ENCODE measurements at places on chromosomes 11 and 22.

GRCh38 chr11:304061-304506 lies 3.5 kb upstream of the IFITM2 start:
- DNase-seq = no peak

DNA sequence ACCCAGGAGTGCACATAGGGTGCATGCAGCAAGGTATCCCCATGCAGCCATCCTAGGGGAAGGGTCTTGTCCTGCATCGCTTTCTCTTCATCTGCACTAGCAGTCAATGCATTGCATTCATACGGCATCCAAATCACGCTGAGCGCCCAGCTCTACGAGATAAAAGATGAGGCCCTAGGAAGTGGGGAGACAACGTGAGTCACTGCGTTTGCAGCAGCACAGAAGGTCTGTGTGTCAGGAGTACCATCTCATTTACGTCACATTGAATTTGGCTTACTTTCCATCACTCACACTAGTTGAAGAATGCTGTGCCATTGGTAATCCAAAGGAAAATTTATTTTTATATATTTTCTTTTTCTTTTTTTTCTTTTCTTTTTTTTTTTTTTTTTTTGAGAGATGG lies 2.5 kb upstream of the ST14 start:
- no peak for DNase-seq

- DNase-seq = no peak
Observed at GRCh38 chr11:64753380-64754123, 6.2 kb downstream of the PYGM start.

GRCh38 chr11:33692013-33692504 lies 8.6 kb downstream of the C11orf91 start:
- peak; percentile 95 for DNase-seq

- DNase-seq = no peak
Observed at GRCh38 chr11:23211221-23211620, 350.9 kb upstream of the CCDC179 start.

DNA sequence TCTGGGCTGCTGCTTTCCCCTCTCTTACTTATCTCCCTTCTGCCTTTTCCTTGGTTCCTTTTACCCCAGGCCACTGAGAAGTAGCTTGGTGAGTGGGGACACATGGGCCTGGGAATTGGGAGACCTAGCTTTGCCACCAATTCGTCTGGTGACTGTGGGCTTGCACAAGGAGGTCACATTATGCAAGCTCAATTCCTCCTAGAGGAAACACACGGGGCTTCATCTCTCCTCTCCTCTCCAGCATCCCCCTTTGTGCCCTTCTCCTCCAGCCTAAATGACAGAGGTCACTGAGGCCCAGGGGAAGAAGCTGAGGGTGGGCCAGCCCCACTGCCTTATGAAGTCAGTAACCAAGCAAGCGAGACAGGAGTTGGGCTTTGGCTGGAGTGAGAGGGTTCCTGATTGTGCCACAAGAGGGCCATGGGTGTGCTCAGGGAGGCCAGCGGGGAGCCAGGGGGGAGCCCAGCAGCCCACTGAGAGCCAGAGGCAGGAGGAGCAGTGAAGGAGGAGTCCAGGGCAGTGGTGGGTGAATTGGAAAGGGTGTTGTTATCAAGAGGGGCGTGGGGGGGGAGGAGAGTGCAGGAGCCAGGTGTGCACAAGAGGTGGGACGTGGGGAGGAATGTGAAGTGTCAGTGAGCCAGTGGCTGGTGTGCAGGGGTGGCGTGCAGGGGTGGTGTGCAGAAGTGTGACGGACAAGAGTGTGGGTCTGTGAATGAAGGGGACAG lies 2.0 kb downstream of the CLCF1 start:
- peak; percentile 67 for DNase-seq

DNA sequence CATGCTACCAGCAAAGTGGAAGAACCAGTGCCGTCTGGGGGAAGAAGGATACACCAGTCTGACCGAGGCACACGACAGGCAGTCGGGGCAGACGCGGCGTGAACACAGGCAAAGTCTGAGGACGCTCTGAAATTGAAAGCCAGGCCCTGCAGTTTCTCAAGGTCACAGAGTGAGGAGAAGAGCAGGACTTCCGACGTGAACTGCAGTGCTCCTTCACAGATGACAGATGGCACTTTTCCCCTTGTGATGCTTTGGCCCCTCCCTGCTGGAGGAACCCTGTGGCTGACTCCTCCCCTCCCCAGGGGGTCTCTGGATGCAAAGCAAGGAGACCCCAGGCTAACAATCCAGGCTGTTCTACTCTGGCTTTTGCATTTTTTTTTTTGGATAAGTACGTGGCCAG lies 19.6 kb upstream of the JAM3 start:
- DNase-seq = no peak

DNA sequence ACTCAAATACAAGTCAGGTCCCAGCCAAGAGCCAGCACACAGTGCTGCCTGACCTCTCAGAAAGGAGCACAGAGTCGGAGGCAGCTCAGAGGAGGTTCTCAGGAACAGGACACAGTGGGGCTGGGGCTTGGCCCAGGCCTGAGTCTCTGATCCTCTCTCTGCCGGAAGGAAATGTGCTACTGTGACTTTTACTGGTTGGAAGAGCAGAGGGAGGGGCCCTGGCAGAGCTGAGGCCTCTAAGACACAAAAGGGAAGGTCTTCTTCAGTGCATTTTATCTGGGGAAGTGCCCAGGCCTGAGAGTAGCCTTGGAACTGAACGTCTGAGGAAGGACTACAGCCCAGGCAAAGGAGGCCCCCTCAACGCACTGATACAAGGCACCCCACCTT lies 16.2 kb upstream of the CASTOR1 start:
- DNase-seq = no peak

DNA sequence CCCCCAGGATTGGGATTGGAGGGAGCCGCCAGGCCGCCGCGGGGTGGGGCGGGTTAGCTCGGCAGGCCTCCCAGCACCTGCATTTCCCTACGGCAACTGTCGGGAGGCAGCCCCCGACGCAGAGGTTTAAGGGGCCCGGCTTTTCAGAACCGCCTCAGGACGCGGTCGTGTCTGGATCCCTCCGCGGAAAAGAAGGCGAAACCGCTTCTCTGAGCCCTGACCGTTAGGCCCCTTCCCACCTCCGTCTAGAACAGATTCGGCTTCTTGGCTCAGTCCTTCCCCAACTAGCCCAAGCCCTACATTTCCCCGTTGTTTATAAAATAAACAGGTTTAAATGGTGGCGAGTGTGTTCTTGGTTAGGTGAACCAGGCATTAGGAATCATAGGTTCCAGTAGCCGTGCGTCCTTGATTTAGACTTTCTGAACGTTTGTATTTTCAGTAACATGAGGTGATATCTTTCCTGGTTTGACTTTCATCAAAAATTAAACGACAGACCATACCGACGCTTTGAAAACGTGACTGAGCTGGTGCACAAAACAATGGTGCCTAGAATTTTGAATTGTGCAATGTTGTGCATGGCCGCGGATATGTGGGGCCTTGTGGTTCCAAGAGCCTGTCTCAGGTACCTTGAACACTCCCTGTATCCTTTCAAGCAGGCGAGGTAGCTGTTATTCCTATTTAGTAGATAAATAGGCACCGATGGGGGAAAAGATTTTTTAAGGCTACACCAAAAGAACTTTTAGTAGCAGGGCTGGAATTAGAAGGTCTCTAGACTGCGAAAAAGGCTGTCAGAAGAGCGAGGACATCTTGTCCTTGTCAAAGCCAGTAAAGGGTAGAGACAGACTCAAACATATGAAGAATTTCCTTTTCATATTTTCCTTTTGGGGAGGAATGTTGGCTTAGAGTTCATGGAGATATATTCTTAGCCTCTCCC lies 1.2 kb upstream of the HSPA8 start:
- DNase-seq = peak; percentile 63

DNA sequence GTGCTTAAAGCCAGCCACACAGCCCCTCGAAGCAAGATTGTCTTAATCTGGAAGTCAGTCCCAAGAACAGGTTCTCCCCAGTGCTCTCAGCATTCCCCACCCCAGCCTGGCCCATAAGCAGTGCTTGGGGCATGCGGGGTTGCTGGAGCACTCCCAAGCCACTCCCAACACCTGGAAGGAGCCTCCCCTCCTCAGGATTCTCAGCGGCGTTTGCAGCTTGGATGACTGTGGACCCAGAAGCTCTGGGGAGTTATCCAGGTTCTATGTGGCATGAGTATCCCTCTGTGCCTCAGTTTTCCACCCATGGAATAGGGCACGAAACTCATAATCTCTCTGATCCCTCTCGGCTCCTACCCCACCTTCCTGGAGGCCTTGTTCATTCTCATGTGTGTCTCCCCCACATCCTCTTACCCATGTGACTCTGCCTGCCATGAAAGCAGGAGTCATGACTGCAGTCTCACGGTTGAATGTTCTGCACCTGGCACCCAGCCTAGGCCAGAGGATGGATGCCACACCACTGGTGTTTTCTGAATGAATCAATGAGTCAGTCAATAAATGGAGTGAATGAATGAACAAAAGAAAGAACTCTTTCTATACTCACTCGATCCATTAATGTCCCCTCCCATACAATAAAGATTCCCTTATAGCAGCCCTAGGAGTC lies 33.4 kb upstream of the WNT7B start:
- no peak for DNase-seq

DNA sequence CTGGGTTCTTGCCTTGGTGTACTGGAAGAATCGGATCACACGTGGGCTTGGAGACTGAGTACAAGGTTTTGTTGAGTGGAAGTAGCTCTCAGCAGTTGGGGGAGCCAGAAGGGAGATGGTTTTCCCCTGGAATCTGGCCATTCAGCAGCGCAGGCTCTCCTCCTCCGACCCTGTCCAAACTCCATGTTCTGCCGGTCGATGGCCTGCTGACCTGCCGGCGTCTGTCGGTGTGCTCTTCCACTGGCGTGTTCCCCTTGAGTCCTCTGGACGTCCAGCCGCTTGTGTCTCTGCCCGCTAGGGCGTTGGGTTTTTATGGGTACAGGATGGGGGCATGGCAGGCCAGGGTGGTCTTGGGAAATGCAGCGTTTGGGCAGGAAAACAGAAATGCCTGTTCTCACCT lies 38.5 kb upstream of the SLN start:
- no peak for DNase-seq

DNA sequence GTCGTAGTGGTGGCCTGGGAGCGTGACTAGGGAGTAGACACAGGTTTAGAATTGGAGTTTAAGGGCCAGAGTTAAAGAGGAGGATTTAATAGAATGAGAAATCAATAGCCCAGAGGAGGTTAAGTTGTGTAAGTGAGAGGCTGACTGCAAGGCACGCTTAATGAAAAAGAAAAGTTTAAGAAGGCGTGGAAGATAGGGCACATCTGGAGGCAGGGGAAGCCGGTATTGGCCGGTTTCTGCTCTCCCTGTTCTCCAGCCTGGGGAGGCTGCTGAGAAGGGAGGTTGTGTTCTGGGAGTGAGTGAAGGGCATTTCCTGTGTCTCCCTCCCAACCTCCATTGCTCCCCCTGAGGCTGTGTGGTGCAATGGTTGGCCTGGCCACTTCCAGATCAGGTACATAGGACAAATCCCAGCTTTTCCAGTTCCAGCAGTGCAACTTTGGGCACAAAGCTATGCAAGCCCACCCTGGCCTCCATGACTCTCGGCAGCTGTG lies 6.3 kb downstream of the GRIK4 start:
- no peak for DNase-seq

DNA sequence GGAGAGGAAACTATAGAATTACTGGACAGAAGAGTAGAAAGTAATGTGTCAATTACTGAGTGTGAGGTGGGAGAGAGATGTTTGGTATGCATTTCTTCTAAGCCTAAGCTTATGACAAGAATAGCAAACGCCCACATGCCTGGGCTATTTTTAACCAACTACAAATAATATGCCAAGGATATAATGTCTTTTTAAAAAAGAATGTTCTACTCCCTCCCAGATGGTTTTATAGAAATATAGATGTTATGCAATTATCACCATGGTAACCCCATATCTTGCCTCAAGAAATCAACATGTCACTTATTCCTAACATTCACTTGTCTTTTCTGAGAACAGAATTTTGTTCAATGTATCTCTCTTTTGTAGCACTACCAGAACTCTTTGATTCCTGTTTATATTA lies 996.7 kb upstream of the CHORDC1 start:
- peak; percentile 31 for DNase-seq

GRCh38 chr11:129590030-129590752 lies 214.5 kb downstream of the BARX2 start:
- DNase-seq = no peak

DNA sequence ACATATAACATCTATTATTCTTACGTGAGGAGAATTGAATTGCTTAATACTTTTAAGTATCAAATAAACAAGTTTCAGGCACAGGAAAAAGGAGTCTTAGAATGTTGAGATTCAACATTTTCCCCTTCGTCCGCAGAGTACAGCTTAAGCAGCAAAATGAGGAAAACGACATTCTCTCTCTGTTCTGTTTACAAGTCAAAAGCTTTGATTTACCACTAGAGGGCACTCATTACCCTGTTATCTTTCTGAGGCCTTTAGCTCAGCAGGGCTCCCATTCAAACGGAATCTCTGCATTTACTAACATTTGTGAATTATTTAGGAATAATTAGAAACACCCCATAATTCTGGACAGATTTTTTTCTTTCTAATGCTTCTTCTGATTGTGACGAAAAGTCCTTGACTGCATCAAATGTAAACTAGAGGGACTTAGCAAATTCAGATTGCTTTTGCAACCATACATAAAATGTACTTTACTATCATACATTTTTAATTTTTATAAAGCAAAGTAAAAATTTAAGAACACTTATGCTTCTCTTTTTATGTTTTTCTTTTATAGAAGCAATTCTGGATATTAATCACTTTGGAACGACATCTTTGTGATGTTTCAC lies 75.0 kb downstream of the JRKL start:
- DNase-seq = peak; percentile 86

DNA sequence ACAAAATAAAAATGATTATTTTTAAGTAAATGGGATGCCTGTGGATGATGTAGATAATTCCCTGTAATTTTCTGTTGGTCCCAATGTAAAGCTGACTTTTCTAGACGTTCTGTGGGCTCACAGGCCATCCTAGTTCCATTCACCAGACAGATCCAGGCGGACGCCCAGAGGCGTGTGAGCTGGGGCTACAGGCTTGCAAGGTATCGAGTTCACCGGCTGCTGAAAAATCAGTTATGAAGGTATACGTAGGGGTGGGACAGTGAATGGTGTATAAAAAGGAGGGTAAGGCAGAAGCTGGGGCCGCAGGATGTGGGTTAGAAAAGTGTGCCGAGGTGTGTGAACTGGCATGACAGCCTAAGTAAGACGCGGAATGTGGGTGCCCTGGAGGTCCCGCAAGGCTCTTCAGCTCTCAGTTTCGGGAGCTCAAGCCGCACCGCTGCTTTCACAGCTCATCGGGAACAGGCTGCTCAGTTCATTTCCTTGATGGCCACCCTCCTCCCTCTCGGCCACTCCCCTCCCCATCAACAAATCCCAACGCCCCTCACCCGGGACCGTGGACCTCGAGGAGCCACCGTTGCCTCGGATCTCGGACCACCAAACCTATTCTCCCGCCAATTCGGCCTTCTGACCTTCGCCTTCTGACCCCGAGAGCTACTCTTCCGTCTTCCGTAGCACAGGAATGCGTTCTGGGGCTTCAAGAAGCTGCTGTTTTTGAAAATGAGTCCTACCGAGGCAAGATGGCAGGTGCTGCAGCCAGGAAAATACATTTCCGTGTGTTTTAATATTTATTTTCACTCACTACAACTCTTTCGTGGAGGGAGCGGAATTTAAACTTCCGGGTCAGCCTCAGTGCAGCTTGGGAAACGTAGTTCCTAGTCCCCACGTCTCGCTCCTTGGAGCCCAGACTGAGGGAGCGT lies at the start of gene XNDC1N:
Gene XNDC1N (minus strand): TSS at position 775 of the 917 bp plus-strand sequence. CDS start 5,241 bp downstream, outside the sequence.
- DNase-seq = peak; percentile 85

GRCh38 chr11:73237471-73238290 lies 19.6 kb downstream of the P2RY2 start:
- peak; percentile 15 for DNase-seq

Measured in HCEC 1CT (cell line).